Uterus (tissue), 4 donors: ENCODE measurements at places on chromosomes 1 and 21. TPM values are rescaled to one million over a fixed set of nuclear protein-coding genes. Genes with fewer than 3 reads are reported as not detected.

GRCh38 chr1:197663162-197663953, 111.9 kb downstream of the DENND1B start:
- DNase-seq = no peak
- no peaks in the 10 kb centered on the region for H3K27me3 ChIP-seq
- H3K36me3 ChIP-seq = no peaks in the 10 kb centered on the region
- no peak overlapping the region for H3K4me3 ChIP-seq

- no peak for DNase-seq
- no peak overlapping the region for H3K27ac ChIP-seq
- H3K4me1 ChIP-seq = no peaks in the 10 kb centered on the region
Observed at GRCh38 chr21:26443291-26443690, 129.8 kb downstream of the CYYR1 start.

- no peak overlapping the region for H3K27ac ChIP-seq
- no peaks in the 10 kb centered on the region for H3K27me3 ChIP-seq
- DNase-seq = no peak
- no peaks in the 10 kb centered on the region for H3K4me1 ChIP-seq
Observed at GRCh38 chr1:63878932-63879331, 105.1 kb downstream of the ROR1 start.

LCK gene
- total RNA-seq = 1.5 TPM

BGLAP gene
- not detected for total RNA-seq

NPPA gene
- total RNA-seq = not detected

GOLPH3L gene
- 24.3 TPM for total RNA-seq

BRDT gene
- total RNA-seq = 0.14 TPM

ZNF670 gene
- total RNA-seq = 9.2 TPM
